ENCODE measurements at places on chromosomes 13 and 19.

GRCh38 chr13:32472194-32472621 is 44.3 kb upstream of the N4BP2L1 start:
- DNase-seq, result no peak

DNA sequence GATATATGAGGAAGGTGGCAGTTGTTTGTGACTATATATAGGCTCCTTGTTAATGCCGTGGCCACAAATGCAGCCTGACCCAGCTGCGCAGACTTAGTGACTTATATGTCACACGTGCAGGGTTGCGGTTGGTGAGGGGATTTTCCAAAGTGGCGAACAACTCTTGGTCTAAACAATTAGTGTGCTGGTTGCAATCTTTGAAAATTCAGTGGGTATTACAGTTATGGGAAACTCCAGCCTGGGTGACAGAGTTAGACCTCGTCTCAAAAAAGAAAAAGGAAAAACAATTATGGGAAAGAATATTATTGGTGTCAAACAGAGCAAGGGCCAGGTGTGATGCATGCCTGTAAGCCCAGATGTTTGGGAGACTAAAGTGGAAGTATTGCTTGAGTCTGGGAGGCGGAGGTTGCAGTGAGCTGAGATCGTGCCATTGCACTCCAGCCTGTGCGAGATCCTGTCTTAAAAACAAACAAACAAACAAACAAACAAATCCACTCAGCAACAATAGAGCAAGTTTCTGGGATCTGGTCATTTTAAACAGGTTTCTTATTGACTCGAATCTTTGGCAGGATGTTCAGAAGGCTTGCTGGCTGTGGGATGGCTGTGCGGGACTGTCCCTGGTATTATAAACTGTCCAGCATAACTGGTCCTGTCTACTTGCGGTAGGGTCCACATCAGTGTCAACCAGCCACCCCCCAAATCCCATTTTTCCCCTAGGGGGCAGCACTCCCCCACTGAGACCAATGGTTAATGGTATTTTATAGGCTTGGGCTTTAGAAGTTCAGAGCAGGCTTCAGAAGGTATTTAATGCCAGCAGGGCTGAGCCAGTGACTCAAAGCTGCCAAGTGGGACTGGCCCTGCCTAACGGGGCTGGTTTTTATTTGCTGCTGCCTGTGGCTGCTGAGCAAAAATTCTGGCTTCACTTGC is 15.4 kb downstream of the RELB start:
- DNase-seq, result peak; percentile 55

DNA sequence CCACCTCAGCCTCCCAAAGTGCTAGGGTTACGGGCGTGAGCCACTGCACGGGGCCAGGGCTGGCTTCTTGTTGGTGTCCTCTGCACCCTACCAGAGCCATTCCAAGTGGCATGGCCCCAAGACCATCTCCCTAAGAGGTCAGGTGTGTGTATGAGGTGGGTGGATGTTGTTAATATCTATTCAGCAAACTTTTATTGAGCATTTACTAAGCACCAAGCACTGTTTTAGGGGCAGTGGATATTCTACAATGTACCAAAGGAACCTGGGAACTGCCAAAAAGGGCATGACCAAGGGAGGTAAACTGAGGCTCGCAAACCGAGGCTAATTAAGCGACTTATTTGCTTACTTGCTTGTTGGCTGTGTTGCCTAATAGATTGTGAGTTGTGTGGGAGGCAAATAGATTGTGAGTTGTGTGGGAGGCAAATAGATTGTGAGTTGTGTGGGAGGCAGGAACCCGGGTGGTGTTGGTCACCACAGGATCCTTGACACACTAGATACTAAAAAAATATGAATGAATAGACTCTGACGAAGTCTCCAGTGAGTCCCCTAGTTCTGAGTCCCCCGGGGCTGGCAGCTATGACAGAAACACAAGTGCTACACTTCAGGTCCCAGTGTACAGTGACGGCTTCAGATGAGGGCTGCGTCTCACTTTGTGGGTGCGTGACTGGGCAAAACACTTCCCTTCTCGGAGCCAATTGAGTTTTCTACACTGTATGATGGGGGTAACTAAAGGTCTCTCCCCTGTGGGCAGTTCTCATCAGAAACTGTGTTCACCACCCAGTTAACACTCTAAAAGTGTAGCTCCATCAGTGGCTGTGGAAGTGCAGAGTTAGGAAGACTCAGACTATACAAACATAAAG is 5.0 kb upstream of the BICRA start:
- no peak for DNase-seq

GRCh38 chr19:19777692-19778091 is 43.9 kb downstream of the ZNF506 start:
- no peak for DNase-seq

DNA sequence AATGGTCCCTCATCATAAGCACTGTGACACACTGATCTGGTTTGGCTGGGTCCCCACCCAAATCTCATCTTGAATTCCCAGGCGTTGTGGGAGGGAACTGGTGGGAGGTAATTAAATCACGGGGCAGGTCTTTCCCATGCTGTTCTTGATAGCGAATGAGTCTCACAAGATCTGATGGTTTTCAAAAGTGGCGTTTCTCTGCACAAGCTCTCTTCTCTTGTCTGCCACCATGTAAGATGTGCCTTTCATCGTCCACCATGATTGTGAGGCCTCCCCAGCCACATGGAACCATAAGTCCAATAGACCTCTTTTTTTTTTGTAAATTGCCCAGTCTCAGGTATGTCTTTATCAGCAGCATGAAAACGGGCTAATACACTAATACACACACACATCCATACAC is 6.9 kb upstream of the GPR4 start:
- DNase-seq, result no peak

- no peak for DNase-seq
Measured at GRCh38 chr19:31545777-31546176, 196.5 kb upstream of the TSHZ3 start.

- DNase-seq, result no peak
Measured at GRCh38 chr19:45900738-45901431, 1.5 kb downstream of the MYPOP start.

GRCh38 chr13:104206450-104207044 is 1140.3 kb upstream of the SLC10A2 start:
- DNase-seq, result no peak

DNA sequence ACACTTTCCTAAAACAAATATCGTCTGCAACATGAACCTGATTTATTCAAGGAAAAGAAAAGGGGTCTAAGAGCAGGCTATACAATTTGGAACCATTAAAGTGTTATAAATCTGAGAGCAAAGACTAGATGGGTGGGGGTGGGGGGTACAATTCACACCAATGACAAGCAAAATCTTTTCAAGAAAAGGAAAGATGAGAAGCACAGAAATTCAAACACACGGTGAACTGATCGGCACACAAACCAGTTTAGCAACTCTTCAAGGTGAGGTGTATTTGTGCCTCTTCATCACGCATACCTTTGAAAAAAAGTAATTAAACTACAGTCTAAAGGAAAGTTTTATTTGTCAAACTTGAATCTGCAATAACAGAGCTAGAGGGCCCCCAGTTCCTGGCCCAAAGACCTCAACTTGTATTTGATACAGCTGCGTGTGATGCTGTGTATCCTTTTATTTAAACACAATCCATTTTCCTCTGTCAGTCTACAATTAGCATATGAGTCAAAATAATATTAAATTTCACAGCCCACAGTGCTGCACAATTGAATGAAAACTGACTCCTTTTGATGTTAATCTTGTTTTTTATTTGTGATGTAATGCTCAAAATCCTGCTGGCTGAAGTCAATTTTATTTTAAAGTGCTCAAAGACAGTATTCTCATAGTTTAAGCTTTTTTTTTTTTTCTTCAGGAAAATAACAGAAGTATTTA is 14.2 kb downstream of the EFNB2 start:
- DNase-seq, result no peak

GRCh38 chr19:10848230-10848856 is at the start of gene C19orf38:
TSS of gene C19orf38 (plus strand) at chr19:10848415. CDS start at chr19:10848509, 94 bp downstream.
- DNase-seq, result no peak

DNA sequence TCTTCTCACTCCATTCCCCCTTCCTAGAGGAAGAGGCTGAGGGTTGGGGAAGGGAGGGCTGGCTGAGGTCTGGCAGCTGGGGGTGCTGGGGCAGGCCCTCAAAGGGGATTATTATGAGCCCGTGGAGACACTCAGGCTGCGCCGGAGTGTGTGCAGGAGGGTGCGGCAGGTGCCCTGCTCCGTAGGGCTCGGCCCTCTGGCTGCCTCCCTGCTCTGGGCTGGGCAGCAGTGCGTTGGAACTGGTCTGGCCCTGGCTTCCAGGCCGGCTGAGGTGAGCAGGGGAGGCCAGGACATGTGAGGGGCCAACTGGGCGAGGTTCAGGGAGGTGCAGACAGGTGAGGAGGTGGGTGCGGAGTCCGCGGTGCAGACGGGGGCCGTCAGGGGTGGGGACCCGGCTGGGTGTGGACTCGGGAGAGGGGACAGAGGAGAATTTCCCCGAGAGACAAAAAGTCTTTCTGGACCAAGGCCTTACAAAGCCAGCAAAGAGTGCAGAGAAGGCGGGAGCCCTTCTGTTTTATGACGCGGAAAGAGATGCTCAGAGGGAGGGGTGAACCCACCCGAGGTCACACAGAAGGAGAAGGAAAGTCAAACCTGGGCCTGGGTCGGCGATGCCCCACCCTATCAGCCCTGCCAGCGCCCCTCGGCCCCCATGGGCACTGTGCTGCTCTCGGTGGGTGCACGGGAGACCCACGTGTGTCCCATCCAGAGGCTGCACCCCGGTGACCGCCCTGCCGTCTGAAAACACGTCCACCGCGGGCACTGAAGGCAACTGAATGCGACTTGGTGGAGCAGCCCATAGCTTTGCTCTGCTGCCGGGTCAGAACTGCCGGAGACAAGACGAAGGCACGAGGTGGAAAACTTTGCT is 31.0 kb downstream of the PIP5K1C start:
- no peak for DNase-seq

GRCh38 chr13:109154546-109154945 is 525.1 kb downstream of the MYO16 start:
- no peak for DNase-seq

DNA sequence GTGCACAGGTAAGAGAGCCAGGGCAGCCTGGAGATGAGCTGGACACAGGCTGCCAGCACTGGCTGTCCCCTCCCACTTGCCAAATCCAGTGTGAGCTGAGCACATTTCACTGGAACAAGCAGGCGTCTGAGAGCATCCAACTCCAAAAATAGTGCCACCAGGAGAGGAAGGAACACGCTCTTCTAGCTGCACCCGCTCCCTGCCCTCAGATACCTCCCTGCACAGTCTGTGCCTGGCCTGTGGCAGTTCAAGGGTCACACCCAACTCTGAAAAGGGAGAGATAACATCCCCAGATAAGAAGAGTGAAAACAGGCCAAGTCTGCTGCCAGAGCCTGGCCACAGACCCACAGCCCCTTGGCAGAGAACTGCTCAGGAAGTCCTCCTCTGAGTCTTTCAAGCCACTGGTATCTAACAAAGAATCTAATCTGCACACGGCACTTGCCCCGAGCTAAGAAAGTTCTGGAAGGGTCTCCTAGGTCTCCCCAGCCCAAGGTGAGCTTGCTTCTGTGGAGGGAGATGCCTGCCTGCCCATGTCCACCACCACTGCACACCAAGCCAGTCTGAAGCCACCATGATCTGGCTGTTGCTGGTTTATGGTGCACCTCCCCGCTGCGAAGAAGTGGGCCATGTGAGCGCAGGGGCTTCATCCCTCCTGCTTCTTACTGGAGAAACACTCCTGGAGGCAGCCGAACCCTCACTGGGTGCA is 14.7 kb downstream of the ELL start:
- DNase-seq, result no peak

DNA sequence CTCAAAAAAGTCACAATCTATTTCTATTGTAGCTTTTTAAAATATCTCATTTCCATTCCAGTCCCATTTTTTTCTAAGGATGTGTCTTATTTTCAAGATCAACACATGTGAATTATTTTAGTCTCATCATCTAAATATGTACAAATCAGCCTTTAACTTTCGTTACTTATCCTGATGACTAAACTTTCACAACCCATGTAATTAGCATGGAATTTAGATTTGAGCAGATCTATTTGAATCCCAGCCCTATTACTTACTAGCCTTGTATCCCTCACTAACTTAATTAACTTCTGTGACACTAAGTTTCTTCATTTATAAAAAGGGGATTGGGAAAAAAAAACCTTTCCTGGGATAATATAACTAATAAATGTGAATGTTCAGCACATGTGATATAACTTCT is 81.1 kb downstream of the UFM1 start:
- DNase-seq, result no peak

GRCh38 chr13:89382981-89383380 is 1711.8 kb downstream of the SLITRK5 start:
- no peak for DNase-seq

GRCh38 chr13:68358294-68358705 is 1128.2 kb upstream of the PCDH9 start:
- no peak for DNase-seq

GRCh38 chr13:47094734-47095434 is 198.0 kb upstream of the HTR2A start:
- no peak for DNase-seq

DNA sequence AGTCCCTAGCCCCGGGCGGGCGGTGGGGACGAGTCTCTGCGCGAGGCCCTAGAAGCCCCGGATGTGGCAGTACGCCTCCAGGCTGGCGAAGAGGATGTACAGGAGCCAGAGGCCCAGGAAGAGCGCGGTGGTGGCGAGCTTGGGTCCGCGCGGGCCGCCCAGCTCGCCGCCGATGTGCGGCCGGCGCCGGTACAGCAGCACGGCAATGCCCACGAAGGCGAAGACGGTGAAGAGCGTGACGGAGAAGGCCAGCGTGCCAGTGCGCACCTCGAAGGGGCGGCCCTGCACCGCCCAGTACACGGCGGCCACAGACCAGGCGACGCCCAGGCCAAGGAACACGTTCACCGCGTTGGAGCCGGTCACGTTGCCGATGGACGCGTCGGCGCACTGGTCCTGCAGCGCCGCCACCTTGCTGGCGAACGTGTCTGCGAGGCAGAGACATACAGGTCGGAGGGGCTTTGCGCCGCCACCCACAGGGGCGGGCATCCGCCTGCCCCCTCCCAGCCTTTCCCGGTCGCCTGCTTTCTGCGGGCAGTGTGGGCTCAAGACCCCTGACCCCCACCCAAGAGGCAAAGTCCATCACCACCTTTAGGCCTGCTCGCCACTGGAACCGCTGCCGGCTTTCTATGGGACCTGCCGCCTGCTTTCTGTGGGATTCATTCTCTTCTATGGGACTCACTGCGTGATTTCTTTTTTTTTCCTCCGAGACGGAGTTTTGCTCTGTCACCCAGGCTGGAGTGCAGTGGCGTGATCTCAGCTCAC is 10.9 kb upstream of the MEIS3 start:
- DNase-seq, result no peak

- DNase-seq, result no peak
Measured at GRCh38 chr19:46931202-46931601, 70.4 kb downstream of the ARHGAP35 start.

- DNase-seq, result peak; percentile 76
Measured at GRCh38 chr19:2543463-2544442, 67.8 kb downstream of the GADD45B start.

- no peak for DNase-seq
Measured at GRCh38 chr19:34574704-34575103, 93.1 kb downstream of the WTIP start.

- DNase-seq, result no peak
Measured at GRCh38 chr13:71643448-71643860, 223.6 kb downstream of the DACH1 start.

- DNase-seq, result no peak
Measured at GRCh38 chr19:7858109-7858770, 15.9 kb downstream of the PRR36 start.
